ENCODE measurements at places on chromosomes 6 and 20.

- DNase-seq = no peak
Measured at GRCh38 chr6:31412506-31412905, 9.1 kb downstream of the MICA start.

- peak; percentile 69 for DNase-seq
Measured at GRCh38 chr6:128513878-128514277, 6.5 kb downstream of the PTPRK start.

DNA sequence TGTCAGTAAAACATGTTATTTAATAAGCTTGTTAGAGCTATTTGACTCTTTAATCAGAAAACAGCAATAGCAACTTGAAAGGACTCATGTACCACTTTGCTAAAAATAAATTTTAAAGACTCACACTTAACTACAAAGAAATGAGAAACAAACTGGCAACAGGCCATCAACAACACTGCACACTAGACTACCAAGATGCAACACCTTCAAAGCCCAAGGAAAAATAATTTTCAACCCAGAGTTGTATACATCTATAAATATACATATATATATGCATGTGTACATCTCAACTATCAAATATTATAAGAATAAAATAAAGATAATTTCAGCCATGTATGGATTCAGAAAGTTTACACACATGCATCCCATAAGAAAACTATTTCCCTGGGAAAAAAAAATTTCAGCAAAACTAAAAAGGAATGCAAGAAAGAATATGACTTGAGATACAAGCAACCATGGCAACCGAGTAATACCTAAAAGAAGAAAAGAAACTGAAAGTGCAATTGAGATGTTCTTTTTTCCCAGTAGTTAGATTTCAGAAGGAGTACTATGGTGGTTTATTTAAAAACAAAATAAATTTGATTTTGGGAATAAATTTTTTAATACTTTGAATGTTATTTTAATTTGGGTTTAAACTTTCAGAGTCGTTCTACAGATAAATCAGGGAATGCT lies 303.8 kb downstream of the UBE3D start:
- DNase-seq = no peak

DNA sequence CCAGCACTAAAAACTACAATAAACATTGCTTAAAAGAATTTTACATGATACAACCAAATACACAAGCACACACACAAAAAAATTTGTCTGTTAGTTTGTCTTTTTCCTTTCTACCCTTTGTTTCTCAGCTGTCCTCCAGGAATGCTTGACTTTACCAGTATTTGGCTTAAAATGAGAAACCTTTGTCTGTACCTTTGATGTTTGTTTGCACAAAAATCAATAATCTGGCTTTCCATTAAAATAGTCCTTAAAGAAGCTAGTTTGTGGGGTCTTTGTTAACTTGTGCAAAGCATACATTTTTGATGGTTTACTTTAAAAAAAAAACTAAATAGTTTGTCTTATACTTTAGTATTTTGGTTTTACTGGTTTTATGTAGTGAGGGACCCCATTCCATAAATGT lies 49.3 kb downstream of the RPRD1B start:
- DNase-seq = no peak

DNA sequence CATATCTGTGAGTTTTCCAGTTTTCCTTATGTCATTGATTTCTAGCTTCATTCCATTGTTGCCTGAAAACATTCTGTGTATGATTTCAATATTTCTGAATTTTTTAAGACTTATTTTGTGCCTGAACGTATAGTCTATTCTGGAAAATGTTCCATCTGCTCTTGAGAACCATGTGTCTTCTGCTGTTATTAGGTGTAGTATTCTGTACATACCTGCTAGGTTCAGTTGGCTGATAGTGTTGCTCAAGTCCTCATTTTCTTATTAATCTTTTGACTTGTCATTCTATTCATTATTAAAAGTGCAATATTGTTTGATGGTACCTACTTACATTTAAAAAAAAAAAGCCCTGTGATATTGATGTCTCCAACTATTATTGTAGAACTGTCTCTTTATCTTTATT lies 869.8 kb upstream of the MAN1A1 start:
- DNase-seq = no peak

Measured in pons (tissue), 1 donor.